ENCODE measurements at places on chromosomes 2 and 18.
A peak's percentile ranks its signal among the peaks of the same experiment; 100 is the strongest.

DNA sequence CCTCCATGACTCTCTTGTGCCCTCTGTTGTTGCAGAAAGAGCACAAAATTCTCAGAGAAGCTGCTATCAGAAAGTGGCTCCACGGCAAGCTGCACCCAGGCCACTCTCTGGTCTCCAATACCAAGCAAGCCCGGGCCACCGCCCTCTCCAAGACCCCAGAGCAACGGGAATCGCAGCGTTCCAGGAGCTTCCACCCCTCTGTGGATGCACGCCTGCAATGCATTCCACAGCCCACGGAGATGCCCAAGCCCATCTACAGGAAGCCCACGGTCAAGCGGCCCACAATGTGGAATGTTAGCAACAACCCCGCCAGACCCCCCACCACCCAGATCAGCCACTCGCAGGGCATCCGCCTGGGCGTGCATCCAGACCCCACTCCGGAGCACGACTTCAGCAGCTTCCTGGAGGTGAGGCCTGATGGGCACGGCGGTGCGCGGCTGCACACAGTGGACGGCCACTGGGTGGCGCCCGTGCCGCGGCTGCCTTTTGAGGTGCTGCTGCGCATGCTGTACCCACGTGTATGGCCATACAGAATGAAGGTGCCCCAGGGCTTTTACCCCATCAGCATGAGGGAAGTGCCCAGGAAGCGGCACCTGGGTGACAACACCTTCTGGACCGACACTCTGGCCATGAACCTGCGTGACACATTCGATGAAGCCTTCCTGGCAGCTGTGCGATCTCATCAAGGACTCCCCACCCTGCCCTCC, 6.3 kb downstream of the ANKRD53 start:
- peak; percentile 73 for DNase-seq

DNA sequence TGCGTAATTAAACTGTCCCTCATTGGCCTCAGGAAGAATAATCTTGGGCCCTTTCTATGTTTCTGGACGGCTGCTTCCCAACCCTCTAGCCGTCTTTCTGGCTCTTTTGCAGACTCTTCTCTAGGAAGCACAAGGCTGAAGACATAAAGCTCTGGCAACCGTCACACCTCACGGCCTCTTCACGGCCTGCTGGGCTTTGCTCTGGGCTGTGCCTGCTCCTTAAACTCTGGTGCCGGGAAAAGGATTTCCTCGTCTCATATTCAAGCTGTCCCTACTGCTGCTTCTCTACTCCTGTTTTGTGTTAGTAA, 36.0 kb upstream of the WIPF1 start:
- no peak for DNase-seq

- DNase-seq: no peak
These were observed 27.5 kb downstream of the MALT1 start for GRCh38 chr18:58698701-58699193.

- no peak for DNase-seq
These were observed 87.1 kb upstream of the PNPT1 start for GRCh38 chr2:55780697-55781096.

GRCh38 chr2:163878718-163879117, 142.9 kb upstream of the FIGN start:
- no peak for DNase-seq

GRCh38 chr2:69549421-69549820, 94.1 kb downstream of the AAK1 start:
- no peak for DNase-seq

DNA sequence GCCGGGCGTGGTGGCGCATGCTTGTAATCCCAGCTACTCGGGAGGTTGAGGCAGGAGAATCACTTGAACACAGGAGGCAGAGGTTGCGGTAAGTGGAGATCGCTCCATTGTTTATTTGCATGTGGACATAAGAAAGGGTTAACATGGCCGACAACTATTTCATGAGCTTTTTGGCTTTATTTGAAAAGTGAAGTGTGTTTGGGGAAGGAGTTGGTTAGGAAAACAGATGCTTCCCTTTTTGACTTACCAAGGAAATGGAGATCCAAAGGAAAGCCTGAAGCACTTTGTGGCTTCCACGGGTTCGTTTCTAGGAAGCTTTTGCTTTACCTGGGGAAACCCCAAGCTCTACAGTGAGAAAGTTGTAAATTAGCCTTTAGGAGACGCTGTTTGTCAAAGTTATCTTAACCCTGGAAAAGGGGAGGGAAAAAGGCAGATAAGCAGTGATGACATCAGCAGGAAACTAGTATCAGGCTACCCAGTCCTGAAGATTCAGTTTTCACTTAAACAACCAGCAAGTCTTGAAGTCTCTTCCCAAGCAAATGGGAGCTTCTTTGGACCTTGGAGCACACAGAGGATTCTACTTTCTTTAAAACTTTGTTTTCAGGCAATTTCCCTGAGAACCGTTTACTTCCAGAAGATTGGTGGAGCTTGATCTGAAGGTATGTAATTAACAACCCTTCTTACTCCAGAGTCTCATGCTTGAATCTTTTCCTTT, at the start of gene CASP10:
Gene CASP10, plus strand, starts transcription at position 492 of the 715 bp plus-strand sequence. CDS start 2,637 bp downstream, outside the sequence.
- DNase-seq: peak; percentile 21

GRCh38 chr2:219675221-219675620, 47.8 kb downstream of the SLC4A3 start:
- no peak for DNase-seq

DNA sequence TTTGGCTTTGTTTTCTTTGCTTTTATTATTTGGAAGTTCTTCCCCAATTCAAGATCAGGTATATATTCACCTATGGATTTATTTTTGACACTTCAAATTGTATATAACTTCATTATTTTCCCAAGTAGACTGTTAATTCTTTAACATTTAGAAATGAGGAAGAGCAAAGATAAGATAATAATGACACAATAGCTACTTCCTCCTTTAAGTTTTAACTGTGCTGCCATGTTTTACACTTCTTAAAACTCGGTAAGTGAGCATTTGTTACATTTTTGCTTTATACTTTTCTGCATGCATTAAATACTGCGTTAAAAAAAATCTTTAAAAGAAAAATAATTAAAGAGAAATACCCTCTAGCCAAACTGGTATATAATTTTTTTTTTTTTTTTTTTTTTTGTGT, 32.5 kb downstream of the SLC66A3 start:
- no peak for DNase-seq

- DNase-seq: no peak
These were observed 241.3 kb downstream of the RBM43 start for GRCh38 chr2:151020411-151020810.

DNA sequence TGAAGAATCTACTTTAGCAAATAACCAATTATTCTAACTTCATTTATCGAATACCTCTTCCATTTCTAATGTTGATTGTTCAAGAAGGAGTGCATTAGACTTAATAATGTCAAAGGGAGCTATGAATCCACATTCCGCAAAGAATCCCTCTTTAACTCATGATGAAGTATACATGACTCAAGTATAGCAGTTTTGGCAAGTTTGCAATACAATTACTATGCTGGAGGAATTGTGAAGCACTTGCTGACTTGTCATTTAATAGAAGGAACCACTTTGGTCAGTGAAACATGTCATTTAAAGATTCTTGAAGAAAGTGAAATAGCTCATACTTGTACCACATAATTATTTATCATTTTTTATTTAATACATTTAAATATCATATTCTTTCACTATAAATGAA, 125.1 kb downstream of the SLC39A10 start:
- no peak for DNase-seq

- no peak for DNase-seq
These were observed 106.2 kb upstream of the RNF152 start for GRCh38 chr18:61998957-61999356.

GRCh38 chr2:84811839-84812431, 68.9 kb downstream of the TRABD2A start:
- DNase-seq: no peak

GRCh38 chr2:37656512-37657423, 14.7 kb downstream of the CDC42EP3 start:
- DNase-seq: no peak

- DNase-seq: no peak
These were observed 44.1 kb upstream of the SP140L start for GRCh38 chr2:230282936-230283335.

DNA sequence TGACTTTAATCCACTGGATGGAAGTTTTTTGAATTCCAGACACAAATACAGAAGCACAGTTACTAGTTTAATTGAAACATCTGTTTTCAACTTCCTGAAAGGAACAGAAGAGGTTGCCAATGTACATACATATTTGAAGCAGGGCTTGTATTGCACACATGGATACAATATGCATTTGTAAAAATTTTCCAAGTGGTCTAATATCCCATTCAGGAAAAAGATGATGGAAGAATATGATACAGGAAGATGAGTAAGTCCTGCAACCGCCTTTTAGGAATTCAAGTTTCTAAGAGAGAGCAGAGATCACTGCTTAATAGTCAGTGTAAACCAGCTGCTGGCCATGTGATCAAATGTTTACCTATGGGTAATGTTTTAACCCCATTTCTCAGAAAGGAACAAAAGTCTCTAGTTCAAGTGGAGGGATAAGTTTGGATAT, 265.4 kb downstream of the TRIB2 start:
- DNase-seq: no peak

- no peak for DNase-seq
These were observed 240.4 kb downstream of the MBD2 start for GRCh38 chr18:53984021-53984420.

GRCh38 chr2:227325839-227326195, 766 bp downstream of the MFF start:
- no peak for DNase-seq

GRCh38 chr2:238267341-238267710, 21.1 kb downstream of the PER2 start:
- DNase-seq: no peak

DNA sequence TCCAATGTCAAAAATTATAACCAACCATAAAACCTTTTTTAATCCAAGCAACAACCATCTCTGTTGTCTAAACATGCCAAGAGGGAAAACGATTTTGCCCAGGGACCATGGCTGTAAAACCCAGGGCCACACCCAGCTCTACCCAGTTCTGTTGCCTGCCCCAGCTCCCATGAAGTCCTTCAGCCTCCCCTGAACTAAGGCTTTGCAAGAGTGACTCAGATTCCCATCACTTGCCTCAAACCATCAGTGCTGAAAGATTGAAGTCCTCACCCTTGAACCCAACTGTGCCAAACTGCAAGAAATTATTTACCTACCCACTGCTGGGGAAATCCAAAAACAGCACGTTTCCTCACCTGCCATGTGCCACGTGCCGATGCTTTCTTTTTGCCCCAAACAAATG, 102.5 kb downstream of the TFCP2L1 start:
- no peak for DNase-seq

GRCh38 chr18:68234676-68235075, 480.2 kb downstream of the TMX3 start:
- no peak for DNase-seq

DNA sequence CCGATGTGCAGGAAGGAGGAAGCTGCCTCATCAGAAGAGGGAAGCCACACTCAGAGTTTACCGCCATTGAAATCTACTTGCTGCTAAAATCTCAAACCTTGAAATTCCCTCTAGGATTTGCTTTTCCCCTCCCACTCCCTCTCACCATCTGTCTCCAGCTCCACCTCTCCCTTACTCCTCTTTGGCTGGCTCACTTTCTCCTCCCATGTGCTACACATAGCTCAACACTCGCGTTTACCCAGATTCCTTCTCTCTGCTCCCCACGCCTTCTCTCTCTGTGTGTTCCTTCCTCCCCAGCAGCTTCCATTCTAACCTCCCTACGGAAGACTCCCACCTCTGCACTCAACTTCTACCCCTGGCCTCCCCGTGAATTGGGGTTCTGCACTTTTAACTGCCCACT, 143.1 kb downstream of the DNER start:
- DNase-seq: no peak

DNA sequence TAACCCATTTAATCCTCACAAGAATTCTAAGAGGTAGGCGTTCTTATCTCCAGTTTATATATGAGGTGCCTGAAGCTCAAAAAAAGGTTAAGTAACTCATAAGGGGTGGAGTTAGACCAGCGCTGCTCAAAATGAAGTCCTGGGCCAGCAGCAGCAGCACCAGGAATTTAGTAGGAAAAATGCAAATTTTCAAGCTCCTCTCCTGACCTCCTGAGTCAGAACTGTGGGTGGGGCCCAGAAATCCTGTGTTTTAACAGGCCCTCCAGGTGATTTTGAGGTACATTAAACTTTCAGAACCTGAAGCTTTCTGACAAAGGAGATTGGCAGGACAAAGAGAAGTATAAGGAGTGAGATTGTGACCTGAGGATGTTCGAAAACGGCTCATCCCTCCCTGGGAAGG, 66.0 kb upstream of the CCDC85A start:
- DNase-seq: no peak

- no peak for DNase-seq
These were observed 4.5 kb downstream of the EMX1 start for GRCh38 chr2:72921853-72922252.

GRCh38 chr18:6627645-6628044, 101.9 kb upstream of the ARHGAP28 start:
- DNase-seq: no peak

- DNase-seq: no peak
These were observed 39.6 kb downstream of the HS1BP3 start for GRCh38 chr2:20611077-20611843.

GRCh38 chr2:120990451-120990871, 254.8 kb downstream of the GLI2 start:
- no peak for DNase-seq

- no peak for DNase-seq
These were observed 3.4 kb downstream of the FBLN7 start for GRCh38 chr2:112141626-112142007.

DNA sequence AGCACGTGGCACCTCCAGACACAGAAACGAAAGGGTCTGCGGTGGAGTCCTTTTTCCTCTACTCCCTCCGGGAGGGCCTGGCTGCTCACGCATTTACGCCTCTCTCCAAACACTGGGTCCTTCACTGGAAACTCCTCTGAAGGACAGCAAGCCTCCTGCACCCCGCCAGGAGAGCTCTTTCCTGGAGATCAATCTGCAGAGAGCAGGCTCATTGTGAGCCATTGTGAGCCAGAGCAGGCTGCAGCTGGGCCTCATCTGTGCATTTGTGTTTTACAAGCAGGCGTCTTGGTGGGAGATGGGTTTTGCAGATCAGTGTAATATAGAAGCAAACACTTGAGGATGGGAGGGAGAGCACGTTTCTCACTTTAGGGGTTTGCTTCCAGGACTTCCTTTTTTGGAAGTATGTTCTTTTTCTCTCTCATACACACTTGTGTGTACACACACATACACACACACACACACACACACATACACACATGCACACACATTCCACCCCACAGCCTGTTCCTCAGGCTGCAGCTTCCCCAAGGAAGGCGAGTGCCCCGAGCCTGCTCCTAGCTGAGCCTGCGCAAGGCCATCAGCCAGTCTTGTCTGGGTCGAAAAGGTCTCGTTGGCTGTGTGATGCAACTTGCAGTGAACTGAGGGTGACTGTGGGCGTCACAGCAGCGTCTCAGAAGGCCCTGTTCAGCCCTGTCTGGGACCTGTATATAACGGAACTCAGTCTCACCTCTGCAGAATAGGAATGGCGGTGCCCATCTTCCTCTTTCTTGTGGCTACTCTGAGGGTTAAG, 163.5 kb downstream of the GLI2 start:
- no peak for DNase-seq

GRCh38 chr2:121293450-121294325, 8.7 kb upstream of the TFCP2L1 start:
- no peak for DNase-seq
